ENCODE measurements at places on chromosomes 7 and 10.

DNA sequence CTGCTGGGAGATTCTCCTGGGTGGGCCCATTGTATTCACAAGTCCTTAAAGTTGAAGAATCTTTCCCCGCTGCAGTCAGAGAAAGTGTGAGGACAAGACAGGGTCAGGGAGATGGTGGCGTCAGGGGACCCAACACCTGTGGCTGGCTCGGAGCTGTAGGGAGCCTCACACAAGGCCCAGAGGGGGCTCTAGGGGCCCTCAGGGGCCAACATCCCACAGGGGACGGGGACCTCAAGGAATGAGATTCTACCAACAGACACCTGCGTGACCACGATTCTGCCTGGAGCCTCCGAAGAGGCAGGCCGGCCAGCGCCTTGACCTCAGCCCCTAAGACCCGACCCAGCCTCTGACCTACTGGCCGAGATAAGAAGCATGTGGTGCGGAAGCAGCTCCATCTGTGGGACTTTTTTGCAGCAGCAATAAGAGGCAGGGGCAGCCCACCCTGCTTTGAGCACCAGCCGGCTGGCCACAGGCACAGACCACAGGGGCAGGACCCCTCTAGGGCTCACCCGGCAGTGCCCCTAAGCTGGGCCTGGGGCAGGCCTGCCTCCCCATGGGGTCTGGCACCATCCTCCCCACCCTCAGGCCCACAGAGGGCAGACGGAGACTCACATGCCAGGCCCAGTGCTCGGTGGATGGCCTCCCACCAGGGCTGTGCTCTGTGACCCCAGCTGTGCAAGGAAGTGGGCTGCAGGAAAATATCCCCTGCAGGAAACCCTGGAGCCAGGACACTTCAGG is 13.2 kb downstream of the RASGEF1A start:
- DNase-seq = no peak

DNA sequence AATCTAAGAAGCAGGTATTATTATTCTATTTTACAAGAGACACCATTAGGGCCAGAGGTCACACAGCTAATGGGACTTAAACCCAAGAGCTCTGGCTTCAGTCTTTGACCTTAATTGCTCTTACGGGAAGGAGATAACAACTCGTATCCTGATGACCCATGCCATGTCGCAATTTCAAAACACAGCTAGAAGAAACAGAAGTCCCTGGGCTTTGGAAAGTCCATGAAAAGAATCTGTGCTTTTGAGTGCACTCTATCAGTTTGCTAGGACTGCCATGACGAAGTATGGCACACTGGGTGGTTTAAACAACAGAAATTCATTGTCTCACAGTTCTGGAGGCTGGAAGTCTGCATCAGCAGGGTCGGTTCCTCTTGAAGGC is 247.8 kb upstream of the AOAH start:
- no peak for DNase-seq

DNA sequence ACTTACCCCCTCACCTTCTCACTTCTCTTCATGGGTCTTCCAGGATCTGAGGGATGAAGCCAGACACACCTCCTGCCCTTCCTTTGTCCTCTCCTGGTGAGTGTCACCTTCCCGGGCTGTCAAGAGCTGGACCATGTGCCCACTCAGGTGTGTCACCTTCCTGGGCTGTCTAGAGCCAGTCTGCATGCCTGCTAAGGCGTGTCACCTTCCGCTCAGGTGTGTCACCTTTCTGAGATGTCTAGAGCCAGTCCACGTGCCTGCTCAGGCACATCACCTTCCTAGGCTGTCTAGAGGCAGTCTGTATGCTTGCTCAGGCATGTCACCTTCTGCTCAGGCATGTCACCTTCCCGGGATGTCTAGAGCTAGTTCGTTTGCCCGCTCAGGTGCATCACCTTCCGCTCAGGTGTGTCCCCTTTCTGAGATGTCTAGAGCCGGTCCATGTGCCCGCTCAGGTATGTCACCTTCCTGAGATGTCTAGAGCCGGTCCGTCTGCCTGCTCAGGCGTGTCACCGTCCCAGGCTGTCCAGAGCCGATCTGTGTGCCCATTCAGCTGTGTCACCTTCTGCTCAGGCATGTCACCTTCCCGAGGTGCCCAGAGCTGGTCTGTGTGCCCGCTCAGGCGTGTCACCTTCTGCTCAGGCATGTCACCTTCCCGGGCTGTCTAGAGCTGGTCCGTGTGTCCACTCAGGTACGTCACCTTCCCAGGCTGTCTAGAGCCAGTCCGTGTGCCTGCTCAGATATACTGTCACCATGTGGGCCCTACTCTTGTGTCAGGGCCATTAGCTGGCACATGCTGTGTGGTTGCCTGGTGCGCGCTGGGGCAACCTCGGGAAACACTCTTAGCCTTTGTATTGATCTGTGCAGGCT is 245.3 kb downstream of the EBF3 start:
- no peak for DNase-seq

DNA sequence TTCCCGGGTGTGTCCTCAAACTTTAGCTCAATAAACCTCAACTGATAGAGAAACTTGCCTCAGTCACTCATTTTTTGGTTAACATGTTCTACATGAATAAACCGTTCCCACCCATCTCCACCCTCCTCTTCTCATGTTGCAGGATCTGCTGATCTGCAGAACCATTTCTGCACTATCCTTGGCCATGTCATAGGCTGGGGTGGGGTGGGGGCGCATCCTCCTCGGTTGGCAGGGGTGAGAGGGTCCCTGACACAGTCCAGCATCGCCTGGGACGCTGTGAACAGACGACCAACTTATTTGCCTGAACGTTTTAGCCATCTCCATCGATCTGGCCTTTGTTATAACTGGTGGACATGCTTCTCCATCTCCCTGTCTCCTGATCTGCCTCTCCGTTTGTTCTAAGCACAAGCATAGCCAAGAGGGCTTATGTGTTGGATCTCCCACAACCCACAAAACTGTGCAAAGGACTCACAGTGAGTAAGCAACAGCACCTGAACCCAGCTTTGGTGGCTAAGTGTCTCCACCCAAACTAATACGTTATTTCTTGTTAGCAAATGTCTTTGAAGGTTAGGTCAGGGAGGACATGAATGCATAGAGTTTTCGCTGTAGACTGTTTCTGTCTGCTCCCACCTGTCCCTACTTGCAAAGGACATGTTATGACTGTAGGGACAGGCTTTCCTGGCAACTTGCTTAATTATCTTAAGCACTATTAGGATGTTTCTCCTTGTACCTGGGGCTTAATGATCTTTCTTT is 51.7 kb downstream of the PRKCQ start:
- DNase-seq = no peak

DNA sequence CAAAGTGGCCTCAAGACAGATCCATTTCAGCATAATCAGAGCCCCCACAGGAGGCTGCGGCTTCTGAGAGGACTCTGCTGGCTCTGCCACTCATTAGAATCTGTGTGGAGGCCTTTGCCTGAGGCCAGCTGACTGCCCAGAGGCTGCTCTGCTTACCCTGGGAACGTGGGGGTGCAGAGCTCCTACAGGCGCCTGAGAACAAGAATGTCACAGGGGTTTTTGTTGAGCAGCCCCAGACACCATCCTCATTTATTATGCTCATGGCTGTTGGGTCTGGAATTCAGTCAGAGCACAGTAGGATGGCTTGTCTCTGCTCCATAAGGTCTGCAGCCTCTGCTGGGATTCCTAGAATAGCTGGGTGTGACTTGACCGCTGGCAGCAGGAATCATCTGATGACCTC is 101.8 kb upstream of the GDF10 start:
- no peak for DNase-seq

- DNase-seq = no peak
These were observed 6.5 kb downstream of the VSIR start for GRCh38 chr10:71766717-71767419.

GRCh38 chr10:132452651-132453469 is 55.9 kb downstream of the PWWP2B start:
- DNase-seq = peak; percentile 91

DNA sequence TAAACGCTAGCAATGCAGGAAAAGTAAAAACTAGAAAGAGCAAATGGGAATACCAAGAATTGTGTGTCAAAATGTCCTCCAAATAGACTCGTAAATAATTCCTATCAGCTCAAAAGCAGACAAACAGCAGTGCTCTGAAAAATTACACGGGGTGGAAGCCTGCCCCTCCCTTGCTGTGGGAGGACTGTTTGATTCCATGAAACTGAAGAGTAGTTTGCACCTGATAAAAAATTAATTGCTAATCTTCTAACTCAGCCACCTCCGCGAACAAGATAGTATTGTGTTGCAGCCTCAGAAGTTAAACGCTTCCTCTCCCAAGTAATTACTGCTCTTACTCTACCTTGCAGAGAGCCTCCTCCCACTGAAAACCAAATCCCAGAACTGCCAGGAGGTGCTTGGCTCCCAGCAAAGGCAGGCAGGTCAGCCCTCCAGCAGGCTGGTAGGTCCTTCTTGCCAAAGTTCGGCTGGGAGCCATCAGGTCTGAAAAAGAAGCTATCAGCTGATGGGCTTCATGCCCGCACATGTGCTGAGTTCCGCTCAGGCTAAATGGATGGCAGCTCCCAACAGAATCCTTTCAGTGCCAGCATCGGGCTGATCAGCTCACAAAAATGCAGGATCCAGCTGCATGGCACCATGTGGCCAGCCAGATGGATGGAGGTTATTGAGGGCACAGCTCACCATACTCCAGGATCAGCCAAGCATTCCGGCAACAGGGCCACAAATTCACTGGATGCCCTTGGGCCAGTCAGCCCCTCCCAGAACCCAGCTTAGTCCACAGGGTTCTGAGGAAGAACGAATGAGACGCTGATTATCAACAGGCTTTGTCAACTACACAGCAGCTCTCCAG is 37.1 kb downstream of the MAD1L1 start:
- no peak for DNase-seq

GRCh38 chr7:68070992-68071391 is 1074.4 kb downstream of the TYW1 start:
- no peak for DNase-seq

DNA sequence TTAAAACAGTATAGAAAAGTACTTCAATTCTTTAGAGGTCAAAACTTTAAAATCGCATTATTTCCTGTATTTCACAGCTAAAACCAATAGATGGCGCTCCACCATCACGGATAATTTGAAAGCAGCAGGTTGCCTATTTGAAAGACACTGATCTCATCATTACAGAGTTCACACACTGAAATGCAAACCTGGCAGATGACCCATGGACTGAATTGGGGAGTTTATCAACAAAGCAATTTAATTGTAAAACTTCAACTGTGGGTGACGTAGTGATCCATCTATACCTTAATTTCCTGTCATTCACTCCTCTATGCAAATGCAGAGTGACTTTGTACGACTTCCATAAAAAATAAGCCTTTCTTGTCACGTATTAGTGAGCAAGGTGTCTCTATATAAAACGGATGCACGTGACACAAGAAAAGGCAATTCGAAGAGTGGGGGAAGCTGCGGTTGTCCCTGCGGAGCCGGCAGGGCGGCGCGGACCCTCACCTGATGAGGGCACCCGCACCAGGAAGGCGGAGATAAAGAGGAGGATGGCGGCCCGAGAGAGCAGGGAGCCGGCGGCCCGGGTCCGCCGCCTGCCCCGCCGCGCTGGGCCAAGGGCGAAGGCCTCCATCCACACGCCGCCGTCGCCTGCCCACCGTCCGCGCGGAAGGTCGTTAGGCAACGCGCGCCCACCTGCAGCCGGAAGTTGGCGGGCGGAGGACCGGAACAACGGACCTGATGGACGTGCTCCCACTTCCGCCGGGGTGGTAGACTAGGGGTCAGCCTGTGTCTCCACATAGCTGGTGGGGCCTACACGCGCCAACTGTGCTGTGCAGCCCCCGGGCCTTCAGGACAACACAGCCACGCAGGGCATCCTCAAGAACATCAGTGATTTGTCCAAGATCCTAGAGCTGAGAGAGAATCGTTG is at the start of gene ZPBP:
Gene ZPBP (minus strand): TSS at position 668 of the 913 bp plus-strand sequence. CDS start 52 bp downstream, at position 616.
- peak; percentile 47 for DNase-seq

DNA sequence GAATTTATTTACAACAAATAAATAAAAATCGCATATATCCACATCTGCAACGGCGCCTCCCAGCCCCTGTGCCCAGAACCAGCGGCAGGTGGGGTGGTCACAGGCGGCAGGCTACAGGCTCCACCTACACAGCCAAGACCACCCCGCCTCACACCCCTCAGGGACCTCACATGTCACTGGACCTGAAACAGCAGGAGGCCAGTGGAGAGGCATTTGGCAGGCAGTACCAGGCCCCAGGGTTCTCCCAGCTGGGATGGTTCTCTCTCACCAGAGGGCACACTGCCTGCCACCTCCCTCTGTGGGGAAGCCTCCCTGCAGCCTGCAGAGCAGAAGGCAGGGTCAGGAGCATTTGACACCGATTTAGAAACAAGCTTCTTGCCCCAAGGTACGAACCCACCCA is 81.5 kb downstream of the MAD1L1 start:
- no peak for DNase-seq

DNA sequence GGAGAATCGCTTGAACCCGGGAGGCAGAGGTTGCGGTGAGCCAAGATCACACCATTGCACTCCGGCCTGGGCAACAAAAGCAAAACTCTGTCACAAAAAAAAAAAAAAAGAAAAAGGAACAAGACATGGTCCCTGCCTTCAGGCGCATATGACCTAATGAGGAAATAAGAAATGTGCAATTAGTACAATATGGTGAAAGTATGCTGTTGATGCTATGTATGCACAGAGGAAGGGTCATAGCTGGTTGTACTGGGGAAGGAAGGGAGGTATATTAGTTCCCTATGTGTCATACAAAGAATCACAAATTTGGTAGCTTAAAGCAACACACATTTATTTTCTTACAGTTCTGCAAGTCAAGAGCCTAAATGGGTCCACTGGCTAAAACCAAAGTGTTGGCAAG is 97.8 kb upstream of the MPP7 start:
- no peak for DNase-seq

DNA sequence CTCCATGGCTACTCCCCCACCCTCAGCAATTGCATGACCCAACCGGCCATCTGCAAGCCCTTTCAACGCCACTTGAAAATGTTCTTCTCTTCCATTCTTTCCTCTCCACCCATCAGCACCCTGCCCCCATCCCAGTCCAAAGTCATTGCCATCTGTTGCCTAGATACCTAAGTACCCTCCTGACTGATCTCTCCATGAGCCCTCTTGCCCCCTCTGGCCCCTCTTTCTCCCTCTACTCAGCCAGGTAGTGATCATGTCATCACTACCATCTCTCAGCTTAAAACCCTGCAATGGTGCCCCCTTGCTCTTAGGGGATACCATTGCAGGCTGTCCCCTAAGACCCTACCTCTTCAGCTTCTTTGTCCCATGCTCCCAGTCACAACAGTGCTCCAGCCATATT is 30.5 kb upstream of the BTRC start:
- DNase-seq = no peak

DNA sequence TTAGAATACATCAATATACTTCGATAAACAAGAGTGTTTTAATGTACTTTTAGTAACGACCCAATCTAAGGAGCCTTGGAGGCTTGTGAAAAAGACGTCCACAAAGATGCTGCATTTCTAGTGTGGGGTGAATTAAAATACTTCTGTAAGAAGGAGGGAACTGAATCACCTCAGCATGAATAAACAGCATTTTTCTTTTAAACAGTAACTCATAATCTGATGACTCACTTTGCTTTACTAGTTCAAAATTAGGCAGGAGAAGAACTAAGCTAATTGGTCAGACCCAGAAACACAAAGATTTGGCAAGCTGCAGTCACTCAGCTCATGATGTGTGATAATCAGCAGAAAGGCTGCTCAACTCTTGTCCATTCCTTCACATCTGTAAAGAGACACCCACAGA is 24.2 kb downstream of the NCOA4 start:
- no peak for DNase-seq

- DNase-seq = no peak
These were observed 845.7 kb upstream of the POT1 start for GRCh38 chr7:125775317-125775716.

GRCh38 chr10:23412223-23412622 is 26.7 kb upstream of the OTUD1 start:
- peak; percentile 24 for DNase-seq

All from CD8-positive, alpha-beta T cell (primary cell).